ENCODE measurements at places on chromosomes 4 and X.

GRCh38 chr4:4763822-4764557, 95.5 kb upstream of the MSX1 start:
- no peak for DNase-seq

DNA sequence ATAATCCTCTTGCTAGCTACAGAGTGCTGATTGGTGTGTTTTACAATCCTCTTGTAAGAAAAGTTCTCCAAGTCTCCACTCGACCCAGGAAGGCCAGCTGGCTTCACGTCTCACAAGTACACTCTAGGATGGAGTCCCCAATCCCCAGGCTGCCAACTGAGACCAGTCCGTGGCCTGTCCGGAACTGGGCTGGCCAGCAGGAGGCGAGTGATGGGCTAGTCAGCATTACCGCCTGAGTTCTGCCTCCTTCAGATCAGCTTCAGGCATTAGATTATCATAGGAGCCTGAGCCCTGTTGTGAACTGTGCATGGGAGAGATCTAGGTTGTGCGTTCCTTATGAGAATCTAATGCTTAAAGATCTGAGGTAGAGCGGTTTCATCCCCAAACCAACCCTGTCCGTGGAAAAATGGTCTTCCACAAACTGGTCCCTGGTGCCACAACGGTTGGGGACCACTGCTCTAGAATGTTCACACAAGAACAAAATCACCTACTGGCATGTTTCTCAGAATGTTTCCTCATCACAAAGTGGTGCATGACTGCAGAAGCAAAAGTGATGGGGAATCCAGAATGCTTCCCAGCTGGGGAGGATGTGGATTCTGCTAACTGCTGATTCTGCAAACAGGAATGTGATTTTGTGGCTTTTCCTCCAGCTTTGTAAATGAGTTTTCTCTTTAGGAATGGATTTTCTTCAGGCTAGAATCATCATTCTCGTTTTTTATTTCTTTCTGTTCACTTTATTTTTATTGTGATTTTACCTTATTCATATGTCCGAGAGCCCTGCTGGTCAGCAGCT, 40.9 kb downstream of the SEPTIN11 start:
- DNase-seq = no peak

- no peak for DNase-seq
Measured at GRCh38 chr4:150234246-150234645, 156.0 kb downstream of the DCLK2 start.

GRCh38 chrX:45769761-45770582, 569.3 kb upstream of the DIPK2B start:
- DNase-seq = peak; percentile 73

GRCh38 chrX:116290359-116290758, 119.8 kb downstream of the AGTR2 start:
- DNase-seq = no peak

- DNase-seq = no peak
Measured at GRCh38 chrX:147741776-147742175, 169.9 kb upstream of the FMR1 start.

GRCh38 chr4:169367826-169368225, 97.1 kb upstream of the SH3RF1 start:
- DNase-seq = no peak

DNA sequence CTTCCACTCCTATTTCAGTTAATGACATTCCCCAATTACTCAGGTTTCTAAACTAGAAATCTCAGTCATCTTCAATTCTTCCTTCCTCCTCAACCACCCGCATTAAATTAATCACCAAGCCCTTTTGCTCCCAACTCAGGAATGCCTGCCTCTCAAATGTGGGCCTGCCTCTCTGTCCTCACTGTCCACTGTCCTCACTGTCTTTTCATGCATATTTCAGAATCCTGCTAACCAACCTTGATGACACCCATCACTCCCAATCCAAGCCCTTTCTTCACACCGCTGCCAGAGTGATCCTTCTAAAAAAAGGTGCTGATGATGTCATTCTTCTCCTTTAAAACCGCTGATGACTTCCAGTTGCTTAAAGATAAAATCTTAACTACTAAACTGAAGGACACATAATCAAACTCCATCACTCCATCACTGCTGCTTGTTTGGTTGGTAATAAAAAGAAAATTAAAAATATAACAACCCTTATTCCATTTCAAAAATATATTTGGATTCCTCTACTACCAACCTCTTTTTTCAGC, 5.1 kb upstream of the APBB2 start:
- no peak for DNase-seq

GRCh38 chr4:113478032-113478431, 283.5 kb downstream of the CAMK2D start:
- DNase-seq = no peak

GRCh38 chr4:185738038-185738552, 73.9 kb downstream of the SORBS2 start:
- DNase-seq = no peak

GRCh38 chr4:71609167-71609566, 174.7 kb downstream of the GC start:
- no peak for DNase-seq
